ENCODE measurements at places on chromosomes 1 and 21.
A peak's percentile ranks its signal among the peaks of the same experiment; 100 is the strongest.

GRCh38 chr1:68812333-68812732 is 315.5 kb upstream of the DEPDC1 start:
- no peaks in the 10 kb centered on the region for H3K27me3 ChIP-seq
- H3K4me3 ChIP-seq = no peak overlapping the region

DNA sequence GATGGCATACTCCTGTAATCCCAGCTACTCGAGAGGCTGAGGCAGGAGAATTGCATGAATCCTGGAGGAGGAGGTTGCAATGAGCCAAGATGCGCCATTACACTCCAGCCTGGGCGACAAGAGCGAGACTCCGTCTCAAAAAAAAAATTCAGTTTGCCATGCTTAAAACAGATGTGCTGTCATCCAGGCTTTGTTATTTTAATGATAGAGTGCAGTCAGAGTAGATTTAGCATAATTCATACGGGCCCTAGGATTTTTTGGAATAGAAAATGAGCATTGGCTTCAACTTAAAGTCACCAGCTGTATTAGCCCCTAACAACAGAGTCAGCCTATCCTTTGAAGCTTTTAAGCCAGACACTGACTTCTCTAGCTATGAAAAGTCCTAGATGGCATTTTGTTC is 124.6 kb downstream of the RASAL2 start:
- H3K27me3 ChIP-seq = no peaks in the 10 kb centered on the region
- no peak overlapping the region for H3K27ac ChIP-seq
- H3K4me1 ChIP-seq = no peaks in the 10 kb centered on the region

GRCh38 chr1:70896224-70896623 is 151.4 kb downstream of the PTGER3 start:
- H3K4me3 ChIP-seq = no peak overlapping the region
- no peak overlapping the region for H3K27ac ChIP-seq
- H3K36me3 ChIP-seq = no peaks in the 10 kb centered on the region
- H3K27me3 ChIP-seq = no peaks in the 10 kb centered on the region

GRCh38 chr1:117128323-117129079 is 7.0 kb upstream of the TRIM45 start:
- H3K4me3 ChIP-seq = no peak overlapping the region
- H3K4me1 ChIP-seq = no peaks in the 10 kb centered on the region
- no peaks in the 10 kb centered on the region for H3K36me3 ChIP-seq

- no peaks in the 10 kb centered on the region for H3K27me3 ChIP-seq
- H3K4me3 ChIP-seq = no peak overlapping the region
- H3K27ac ChIP-seq = no peak overlapping the region
- no peak for DNase-seq
- H3K36me3 ChIP-seq = no peaks in the 10 kb centered on the region
- H3K4me1 ChIP-seq = no peaks in the 10 kb centered on the region
Observed at GRCh38 chr1:42176902-42177519, 12.5 kb upstream of the GUCA2A start.

- no peaks in the 10 kb centered on the region for H3K4me1 ChIP-seq
- DNase-seq = no peak
- no peaks in the 10 kb centered on the region for H3K36me3 ChIP-seq
- no peaks in the 10 kb centered on the region for H3K27me3 ChIP-seq
- no peak within 1 kb of the TSS for H3K4me3 ChIP-seq
Observed at GRCh38 chr1:109687641-109688499, at the start of gene GSTM1. GSTM1 (plus strand) TSS chr1:109687817; CDS start chr1:109687874, 57 bp downstream.

GRCh38 chr1:88052167-88052566 is 631.9 kb upstream of the PKN2 start:
- no peaks in the 10 kb centered on the region for H3K36me3 ChIP-seq
- H3K4me1 ChIP-seq = no peaks in the 10 kb centered on the region
- no peaks in the 10 kb centered on the region for H3K27me3 ChIP-seq
- no peak for DNase-seq
- H3K4me3 ChIP-seq = no peak overlapping the region
- no peak overlapping the region for H3K27ac ChIP-seq

DNA sequence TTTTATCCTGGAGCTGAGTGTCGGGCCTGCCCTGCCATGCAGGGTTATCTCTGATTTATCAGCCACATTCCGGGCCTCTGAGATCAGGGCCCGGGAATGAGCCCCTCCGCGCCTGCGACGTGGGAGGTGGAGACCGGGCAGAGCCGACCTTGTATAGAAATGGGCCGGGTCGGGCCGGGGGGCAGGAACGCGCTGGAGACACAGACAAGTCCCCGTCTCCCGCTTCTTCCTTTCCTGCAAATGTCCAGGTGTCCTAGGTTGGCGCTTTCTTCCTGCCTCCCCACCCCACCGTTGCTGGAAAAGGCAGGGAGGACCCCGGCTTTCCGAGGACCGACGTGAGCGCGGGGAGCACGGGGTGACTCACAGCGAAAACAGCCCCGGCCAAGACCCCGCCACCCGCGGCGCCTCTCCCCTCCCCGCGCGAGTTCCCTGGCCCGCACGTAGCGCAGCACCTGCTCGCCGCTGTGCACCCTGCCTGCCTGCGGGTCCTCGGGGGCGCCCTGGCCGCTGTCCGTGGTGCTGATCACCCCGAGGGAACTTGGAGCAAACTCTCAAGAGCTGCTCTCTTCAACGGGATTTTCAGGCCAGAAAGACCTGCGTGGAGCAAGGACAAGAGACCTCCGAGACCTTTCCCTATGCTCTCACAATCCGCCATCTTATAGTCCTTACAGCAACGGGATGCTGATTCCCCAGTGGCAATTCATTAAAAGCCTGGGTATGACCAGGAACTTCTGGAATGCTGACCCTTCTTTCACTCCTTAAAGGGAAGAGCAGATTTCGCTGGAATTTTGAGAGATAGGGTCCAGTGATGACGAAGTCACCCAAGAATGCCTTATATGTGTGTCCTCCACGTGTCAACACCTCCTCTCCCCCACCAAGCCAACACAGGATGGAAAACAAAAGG is 475 bp upstream of the NPPB start:
- peaks cover 9% of the 10 kb centered on the region for H3K4me1 ChIP-seq
- peak; percentile 65 for DNase-seq
- H3K27me3 ChIP-seq = no peaks in the 10 kb centered on the region
- H3K27ac ChIP-seq = no peak overlapping the region

GRCh38 chr1:16441282-16441665 is 750 bp downstream of the NECAP2 start:
- H3K27ac ChIP-seq = peak overlapping the region; percentile 97
- peak overlapping the region; percentile 82 for H3K4me3 ChIP-seq
- DNase-seq = no peak

DNA sequence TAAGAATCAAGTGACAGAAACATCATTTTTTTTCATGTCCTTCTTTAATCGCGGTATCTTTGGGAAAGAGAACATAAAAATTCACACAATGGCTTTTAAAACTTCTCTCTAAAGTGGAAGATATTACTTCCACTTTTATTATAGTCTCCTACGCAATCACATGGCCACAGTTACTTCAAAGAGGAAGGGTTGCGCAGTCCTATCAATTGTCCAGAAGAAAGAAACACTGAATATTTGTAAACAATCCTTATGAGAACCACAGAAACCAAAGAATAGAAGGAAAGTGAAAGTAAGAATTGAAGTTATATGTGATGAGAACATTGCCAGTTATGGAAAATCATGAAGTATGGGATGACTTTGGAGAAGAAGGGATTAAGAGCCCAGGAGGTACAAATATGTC is 32.6 kb downstream of the CFH start:
- no peak for DNase-seq
- H3K36me3 ChIP-seq = no peaks in the 10 kb centered on the region
- H3K4me3 ChIP-seq = no peak overlapping the region
- H3K27me3 ChIP-seq = no peaks in the 10 kb centered on the region
- no peak overlapping the region for H3K27ac ChIP-seq

- no peak for DNase-seq
- H3K27me3 ChIP-seq = no peaks in the 10 kb centered on the region
- no peak overlapping the region for H3K4me3 ChIP-seq
- no peak overlapping the region for H3K27ac ChIP-seq
Observed at GRCh38 chr1:34656731-34657130, 98.1 kb upstream of the GJB5 start.

DNA sequence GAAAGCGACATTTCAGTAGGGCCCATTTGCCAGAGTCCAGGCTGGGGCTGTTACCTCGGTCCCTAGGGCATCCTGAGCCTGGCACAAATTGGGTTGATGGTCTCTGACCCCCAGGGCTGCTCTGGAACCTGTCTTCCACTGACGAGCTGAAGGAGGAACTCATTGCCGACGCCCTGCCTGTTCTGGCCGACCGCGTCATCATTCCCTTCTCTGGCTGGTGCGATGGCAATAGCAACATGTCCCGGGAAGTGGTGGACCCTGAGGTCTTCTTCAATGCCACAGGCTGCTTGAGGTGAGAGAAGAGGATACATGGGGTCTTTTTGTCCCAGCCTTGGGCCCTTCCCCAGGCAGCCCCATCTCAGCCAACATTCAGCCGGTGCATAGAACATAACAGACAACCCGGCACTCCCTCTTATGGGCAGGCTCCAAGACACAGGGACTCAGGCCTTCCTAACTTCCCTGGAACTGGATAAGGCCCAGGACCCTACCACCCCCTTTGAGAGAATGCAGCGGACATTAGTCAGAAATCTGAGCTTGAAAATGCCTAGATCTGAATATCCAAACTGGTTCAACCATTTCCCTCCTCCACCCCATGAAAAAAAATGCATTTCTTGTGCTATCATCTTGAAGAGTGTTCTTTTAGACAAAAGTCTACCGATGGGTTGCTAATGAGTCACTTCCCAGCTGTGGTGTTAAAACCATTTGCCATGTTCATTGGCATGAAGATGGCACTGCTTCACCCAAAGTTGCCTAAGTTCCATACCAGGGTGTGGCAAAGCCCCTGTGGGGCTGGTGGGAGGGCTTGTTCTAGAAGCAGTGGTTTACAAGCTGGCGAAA is 35.4 kb downstream of the PKP1 start:
- DNase-seq = no peak
- H3K36me3 ChIP-seq = no peaks in the 10 kb centered on the region
- H3K27ac ChIP-seq = no peak overlapping the region

- DNase-seq = no peak
- peak overlapping the region; percentile 51 for H3K4me3 ChIP-seq
- H3K4me1 ChIP-seq = peaks cover 9% of the 10 kb centered on the region
- no peak overlapping the region for H3K27ac ChIP-seq
Observed at GRCh38 chr1:243420946-243421685, 165.3 kb downstream of the SDCCAG8 start.

DNA sequence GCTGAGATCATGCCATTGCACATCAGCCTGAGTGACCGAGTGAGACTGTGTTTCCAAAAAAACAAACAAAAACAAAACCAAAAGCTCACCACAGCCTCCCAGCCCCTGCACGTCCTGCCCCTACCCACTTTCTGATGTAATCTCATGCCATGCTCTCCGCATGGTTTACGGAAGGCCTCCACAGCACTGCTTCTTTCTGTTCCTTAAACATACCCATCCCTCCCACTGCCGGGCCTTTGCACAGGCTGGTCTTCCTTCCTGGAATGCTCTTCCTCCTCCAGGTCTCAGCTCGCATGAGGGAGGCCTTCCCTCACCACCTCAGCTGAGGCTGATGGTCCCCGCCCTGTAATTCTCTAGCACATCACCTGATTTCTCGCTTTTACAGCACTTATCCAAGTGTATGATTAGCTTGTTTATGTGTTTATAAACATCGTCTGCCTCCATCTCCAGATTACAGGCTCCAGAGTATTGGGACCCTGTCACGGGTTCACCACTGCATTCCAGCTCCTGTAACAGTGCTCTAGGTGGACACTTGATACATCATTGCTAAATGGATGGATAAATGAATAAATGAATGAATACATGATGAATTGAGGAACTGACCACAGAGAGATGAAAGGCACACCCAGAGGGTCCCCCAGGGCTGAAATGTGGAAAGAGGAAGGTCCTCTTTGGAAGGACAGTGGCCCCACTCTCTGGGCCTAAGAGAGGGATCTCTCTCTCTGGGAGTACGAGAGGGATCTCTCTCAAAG is 22.1 kb downstream of the TCEA3 start:
- H3K4me1 ChIP-seq = peaks cover 6% of the 10 kb centered on the region
- H3K36me3 ChIP-seq = no peaks in the 10 kb centered on the region
- no peak for DNase-seq
- no peak overlapping the region for H3K4me3 ChIP-seq
- H3K27ac ChIP-seq = no peak overlapping the region

GRCh38 chr1:29856340-29857114 is 620.2 kb downstream of the PTPRU start:
- H3K36me3 ChIP-seq = no peaks in the 10 kb centered on the region
- no peak overlapping the region for H3K4me3 ChIP-seq
- no peak for DNase-seq

DNA sequence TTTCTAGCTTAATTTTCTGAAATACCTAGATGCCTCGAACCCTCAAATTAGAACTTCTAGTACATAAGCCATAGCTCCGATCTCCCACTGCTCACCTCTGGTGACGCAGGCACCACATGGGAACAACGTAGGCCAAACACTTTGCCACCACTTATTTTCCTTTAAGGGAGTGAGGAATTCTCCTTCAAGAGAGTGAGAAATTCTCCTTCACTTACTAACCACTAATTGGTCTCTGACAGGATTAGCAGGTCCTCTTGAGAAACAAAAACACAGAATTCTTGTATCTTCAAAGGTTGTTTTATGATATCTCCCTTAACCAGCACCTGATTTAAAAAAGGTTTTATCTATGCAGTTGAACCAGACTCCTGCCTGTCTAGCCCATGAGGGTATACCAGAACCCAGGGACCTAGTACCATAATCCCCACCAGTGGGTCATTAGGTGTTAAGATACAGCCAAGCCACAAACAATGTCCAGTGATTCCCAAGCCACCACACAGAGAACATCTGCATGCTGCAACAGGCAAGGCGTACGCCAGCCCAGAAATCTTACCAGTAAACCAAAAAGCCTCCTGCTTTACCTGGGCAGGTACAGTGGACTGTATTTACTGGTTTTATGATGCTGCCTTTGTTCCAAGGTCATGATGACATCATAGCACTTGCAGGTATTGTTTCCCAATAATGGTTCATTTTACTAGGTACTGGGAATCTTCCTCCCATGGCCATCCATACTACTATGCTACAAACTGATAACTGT is 20.3 kb upstream of the CXADR start:
- no peak for DNase-seq
- no peaks in the 10 kb centered on the region for H3K27me3 ChIP-seq
- no peaks in the 10 kb centered on the region for H3K4me1 ChIP-seq
- no peak overlapping the region for H3K4me3 ChIP-seq
- H3K36me3 ChIP-seq = no peaks in the 10 kb centered on the region

DNA sequence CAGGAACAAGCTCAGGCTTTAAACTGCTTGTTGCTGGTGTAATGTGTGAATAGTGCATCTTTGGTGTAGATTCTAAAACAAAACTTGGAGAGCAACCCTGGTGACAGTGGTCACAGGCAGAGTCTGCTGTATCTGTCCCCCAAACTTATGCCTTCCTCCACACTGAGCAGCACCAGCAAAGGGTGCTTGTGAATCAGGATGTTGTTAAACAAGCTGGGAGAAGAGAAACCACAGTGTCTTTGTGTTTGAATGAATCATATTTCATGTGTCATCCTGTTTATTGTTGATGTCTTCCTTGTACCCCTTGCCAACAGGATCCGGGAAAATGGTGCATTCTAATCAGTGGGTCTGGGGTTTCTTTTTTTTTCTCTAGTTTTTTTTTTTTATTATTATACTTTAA is 91.9 kb upstream of the COG2 start:
- H3K36me3 ChIP-seq = no peaks in the 10 kb centered on the region
- no peak for DNase-seq
- H3K4me3 ChIP-seq = no peak overlapping the region
- H3K27me3 ChIP-seq = peaks cover 8% of the 10 kb centered on the region
- no peaks in the 10 kb centered on the region for H3K4me1 ChIP-seq

GRCh38 chr1:57908147-57908890 is 484.5 kb upstream of the DAB1 start:
- H3K36me3 ChIP-seq = no peaks in the 10 kb centered on the region
- no peak overlapping the region for H3K4me3 ChIP-seq
- no peak overlapping the region for H3K27ac ChIP-seq
- H3K27me3 ChIP-seq = no peaks in the 10 kb centered on the region
- DNase-seq = no peak

GRCh38 chr1:12597792-12598191 is 20.2 kb downstream of the DHRS3 start:
- H3K4me1 ChIP-seq = peaks cover 70% of the 10 kb centered on the region
- DNase-seq = no peak
- no peaks in the 10 kb centered on the region for H3K36me3 ChIP-seq
- peaks cover 8% of the 10 kb centered on the region for H3K27me3 ChIP-seq
